ENCODE measurements at places on chromosomes 13 and 19.

DNA sequence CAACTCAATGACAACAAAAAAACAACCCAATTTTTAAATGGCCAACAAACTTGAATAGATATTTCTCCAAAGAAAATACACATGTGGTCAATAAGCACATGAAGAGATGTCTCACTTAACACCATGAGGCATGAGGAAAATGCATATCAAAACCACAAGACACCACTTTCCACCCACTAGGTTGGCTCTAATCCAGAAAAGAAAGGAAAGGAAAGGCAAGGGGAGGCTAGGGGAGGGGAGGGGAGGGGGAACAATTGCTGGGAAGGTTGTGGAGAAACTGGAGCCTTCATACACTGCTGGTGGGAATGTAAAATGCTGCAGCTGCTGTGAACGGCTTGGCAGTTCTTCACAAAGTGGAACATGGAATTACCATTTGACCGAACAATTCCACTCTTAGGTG lies 854.3 kb downstream of the UQCRFS1 start:
- no peaks in the 10 kb centered on the region for H3K36me3 ChIP-seq
- no peak overlapping the region for H3K4me3 ChIP-seq
- no peak for DNase-seq

GRCh38 chr13:66821551-66821950 lies 408.6 kb downstream of the PCDH9 start:
- H3K4me1 ChIP-seq, result no peaks in the 10 kb centered on the region
- H3K27me3 ChIP-seq, result no peaks in the 10 kb centered on the region
- H3K4me3 ChIP-seq, result no peak overlapping the region

DNA sequence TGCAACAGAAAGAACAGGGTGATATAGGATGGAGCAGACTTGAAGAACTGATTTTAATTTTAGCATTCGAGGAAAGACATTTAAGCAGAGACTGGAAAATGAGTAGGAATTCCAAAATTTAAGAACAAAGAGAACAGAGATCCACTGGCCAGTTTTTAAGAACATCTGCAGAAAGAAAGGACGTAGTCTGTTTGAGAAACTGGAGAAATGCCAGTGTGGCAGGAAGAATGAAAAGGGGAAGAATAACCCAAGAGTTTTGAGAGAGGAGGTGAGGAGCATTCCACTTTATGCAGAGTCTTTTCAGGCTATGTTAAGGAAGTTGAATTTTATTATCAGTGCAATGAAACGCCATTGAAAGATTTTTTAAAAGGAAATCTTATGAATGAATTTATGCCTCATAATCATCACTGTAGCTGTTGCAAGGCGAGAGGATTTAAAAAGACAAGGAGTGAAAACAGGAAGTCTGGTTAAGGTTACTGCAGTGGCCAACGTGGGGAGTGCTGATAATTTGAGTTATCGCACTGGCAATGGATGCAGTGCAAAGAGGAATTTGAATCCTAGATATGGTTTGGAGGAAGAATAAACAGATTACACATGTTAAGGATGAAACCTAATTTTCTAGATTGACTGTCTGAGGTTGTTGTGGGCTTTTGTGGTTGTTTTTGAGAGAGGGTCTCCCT lies 253.8 kb downstream of the DACH1 start:
- no peak overlapping the region for H3K27ac ChIP-seq
- H3K36me3 ChIP-seq, result no peaks in the 10 kb centered on the region
- H3K27me3 ChIP-seq, result no peaks in the 10 kb centered on the region
- no peak overlapping the region for H3K4me3 ChIP-seq
- no peak for DNase-seq
- no peaks in the 10 kb centered on the region for H3K4me1 ChIP-seq

GRCh38 chr19:11044431-11044830 lies 44.8 kb upstream of the LDLR start:
- H3K27ac ChIP-seq, result peak overlapping the region; percentile 45
- peaks cover 16% of the 10 kb centered on the region for H3K36me3 ChIP-seq
- no peak for DNase-seq

DNA sequence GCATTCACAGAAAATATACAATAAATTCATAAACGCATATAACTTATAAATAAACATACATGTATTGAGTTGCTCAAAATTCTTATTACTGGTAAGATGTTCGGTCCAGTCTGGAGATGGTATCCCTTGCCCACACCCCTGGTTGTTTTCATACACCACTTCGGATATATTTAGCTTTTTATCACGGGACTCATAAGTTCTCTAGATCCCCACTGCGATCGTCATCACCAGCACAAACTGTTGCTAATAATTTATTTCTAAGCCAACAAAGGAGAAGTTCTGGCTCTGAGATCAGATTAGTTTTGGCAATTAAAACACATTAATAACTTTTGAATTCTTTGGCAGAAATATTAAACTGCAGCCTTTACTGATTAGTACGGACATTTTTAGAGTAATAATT lies 23.0 kb upstream of the SGCG start:
- H3K4me3 ChIP-seq, result no peak overlapping the region
- peaks cover 7% of the 10 kb centered on the region for H3K4me1 ChIP-seq
- peaks cover 24% of the 10 kb centered on the region for H3K27me3 ChIP-seq

DNA sequence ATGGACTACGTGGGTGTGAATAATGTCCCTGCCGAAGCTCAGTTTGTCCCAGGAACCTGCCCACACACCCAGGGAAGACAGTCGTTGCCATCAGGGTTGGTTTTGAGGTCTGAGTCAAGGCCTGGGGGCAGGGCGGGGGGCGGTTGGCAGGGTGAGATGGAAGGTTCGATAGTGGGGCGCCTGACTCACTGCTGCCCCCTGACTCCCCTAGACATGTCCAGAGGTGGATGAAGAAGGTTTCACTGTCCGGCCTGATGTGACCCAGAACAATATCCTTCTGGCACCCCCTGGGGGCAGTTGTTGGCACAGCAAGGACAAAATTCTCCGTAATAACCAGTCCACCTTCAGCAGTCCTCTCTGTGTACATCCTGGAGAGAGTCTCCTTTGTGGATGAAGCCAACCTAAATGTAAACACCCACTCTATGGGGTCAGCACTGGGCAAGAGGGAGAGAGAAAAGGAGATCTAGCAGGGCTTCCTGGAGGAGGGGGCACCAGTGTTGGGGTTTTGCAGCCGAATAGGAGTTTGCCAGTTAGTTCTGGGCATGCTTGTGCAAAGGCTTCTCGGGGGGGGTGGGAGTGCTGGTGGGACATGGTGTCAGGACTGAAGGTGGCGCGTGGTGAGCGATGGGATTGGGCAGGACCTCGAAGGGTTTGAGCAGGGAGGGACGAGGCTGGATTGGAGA lies 19.6 kb upstream of the B3GNT3 start:
- no peak overlapping the region for H3K4me3 ChIP-seq
- no peaks in the 10 kb centered on the region for H3K27me3 ChIP-seq
- H3K36me3 ChIP-seq, result peaks cover 18% of the 10 kb centered on the region
- peak; percentile 59 for DNase-seq
- no peak overlapping the region for H3K27ac ChIP-seq
- peaks cover 7% of the 10 kb centered on the region for H3K4me1 ChIP-seq

DNA sequence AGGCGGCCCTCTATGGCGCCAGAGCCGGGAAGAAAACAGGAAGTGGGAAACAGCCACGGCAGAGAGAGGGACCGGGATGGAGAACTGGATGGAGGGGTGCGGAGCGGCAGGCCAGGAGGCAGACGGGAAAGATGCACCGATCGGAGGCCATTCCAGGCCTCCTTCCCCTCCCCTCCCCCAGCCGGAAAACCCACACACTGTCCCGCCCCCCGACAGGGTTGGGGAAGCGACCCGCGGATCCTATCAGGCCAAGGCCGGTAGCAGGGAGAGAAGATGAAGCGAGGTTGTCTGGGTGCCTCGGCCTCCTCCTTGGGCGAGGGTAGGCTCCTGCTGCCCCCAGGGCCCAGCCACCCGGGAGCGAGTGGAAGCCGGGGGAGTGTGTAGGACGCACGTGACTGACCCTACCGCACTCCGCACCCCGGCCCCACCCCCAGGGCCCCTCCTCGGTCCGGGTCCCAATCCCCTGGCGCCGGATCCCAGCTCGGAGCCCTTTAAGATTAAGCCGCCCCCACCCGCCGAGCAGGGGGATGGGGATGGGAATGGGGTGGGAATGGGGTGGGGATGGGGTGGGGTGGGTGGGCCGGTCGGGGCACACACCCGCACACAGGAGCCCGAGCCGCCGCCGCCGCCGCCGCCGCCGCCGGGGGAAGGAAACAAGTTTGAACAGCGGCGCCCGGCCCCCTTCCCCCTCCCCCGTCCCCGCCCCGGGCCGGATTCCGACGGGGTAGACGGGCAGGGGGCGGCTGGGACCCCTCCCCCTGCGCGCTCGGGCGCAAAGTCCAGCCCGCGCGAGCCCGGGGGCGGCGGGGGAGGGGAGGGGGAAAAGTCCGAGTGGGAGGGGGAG lies 1.5 kb downstream of the ERF start:
- H3K4me3 ChIP-seq, result peak overlapping the region; percentile 91
- H3K27ac ChIP-seq, result peak overlapping the region; percentile 91
- peak; percentile 79 for DNase-seq
- no peaks in the 10 kb centered on the region for H3K36me3 ChIP-seq
- peaks cover 31% of the 10 kb centered on the region for H3K4me1 ChIP-seq

GRCh38 chr13:32019612-32020233 lies 11.9 kb upstream of the FRY start:
- no peaks in the 10 kb centered on the region for H3K4me1 ChIP-seq
- H3K27ac ChIP-seq, result no peak overlapping the region
- DNase-seq, result no peak
- H3K36me3 ChIP-seq, result no peaks in the 10 kb centered on the region
- H3K27me3 ChIP-seq, result peaks cover 3% of the 10 kb centered on the region

GRCh38 chr13:35990196-35990595 lies 141.0 kb downstream of the DCLK1 start:
- no peaks in the 10 kb centered on the region for H3K27me3 ChIP-seq
- DNase-seq, result no peak
- H3K36me3 ChIP-seq, result no peaks in the 10 kb centered on the region
- no peak overlapping the region for H3K27ac ChIP-seq

GRCh38 chr13:59771272-59771671 lies 392.5 kb downstream of the DIAPH3 start:
- H3K4me3 ChIP-seq, result no peak overlapping the region
- no peak overlapping the region for H3K27ac ChIP-seq
- no peak for DNase-seq
- H3K36me3 ChIP-seq, result peaks cover 5% of the 10 kb centered on the region
- H3K4me1 ChIP-seq, result no peaks in the 10 kb centered on the region

DNA sequence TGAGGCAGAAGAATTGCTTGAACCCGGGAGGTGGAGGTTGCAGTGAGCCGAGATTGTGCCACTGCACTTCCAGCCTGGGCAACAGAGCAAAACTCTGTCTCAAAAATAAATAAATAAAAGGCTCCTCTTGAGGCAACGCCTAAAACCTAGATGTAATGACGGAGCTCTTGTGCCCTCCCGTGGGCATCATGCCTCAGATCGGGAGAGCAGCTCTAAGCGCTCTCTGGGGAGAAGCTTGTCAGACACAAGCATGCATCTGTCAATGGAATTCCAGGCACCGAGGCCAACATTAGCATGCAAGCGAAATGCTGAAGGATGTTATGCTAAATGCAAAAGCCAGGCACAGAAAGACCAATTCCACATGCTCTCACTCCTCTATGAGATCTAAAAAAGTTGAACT lies 45.6 kb upstream of the MRI1 start:
- no peak overlapping the region for H3K27ac ChIP-seq
- H3K4me1 ChIP-seq, result no peaks in the 10 kb centered on the region
- H3K36me3 ChIP-seq, result no peaks in the 10 kb centered on the region
- DNase-seq, result no peak
- H3K27me3 ChIP-seq, result peaks cover 15% of the 10 kb centered on the region
- no peak overlapping the region for H3K4me3 ChIP-seq

DNA sequence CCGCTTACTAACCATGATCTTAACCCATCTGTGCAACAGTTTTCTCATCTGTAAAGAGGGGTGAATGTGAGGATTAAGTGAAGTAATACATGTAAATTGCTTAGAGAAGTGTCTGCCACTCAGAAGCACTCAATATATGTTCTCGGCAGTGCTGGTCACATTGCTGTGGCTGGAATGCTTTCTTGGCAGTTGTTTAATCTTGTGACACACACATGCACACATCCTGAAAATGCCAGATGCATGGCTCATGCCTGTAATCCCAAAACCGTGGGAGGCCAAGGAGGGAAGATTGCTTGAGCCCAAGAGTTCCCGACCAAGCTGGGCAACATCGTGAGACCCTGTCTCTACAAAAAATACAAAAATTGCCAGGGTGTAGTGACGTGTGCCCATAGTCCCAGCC lies 4.9 kb upstream of the DMKN start:
- H3K27ac ChIP-seq, result no peak overlapping the region
- no peak overlapping the region for H3K4me3 ChIP-seq
- H3K36me3 ChIP-seq, result no peaks in the 10 kb centered on the region
- no peak for DNase-seq
- no peaks in the 10 kb centered on the region for H3K4me1 ChIP-seq
- H3K27me3 ChIP-seq, result no peaks in the 10 kb centered on the region

DNA sequence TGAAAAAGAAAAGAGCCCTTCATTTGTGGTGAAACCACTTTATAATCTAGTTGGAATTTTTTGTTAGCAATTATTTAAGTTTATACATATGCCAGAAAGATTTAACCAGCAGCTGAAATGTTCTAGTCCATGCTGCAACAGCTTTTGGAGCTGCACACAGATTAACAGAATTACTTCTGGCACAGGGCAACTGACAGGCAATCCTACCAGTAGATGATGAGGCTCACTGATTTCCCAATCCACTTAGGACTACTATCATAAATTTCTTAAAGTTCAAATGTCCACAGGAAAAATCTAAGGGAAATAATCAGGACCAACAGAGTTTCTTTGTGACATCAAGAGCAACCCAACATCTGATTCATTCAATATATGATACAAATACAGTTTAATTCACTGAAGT lies 78.8 kb downstream of the CRYL1 start:
- no peaks in the 10 kb centered on the region for H3K27me3 ChIP-seq
- no peak for DNase-seq
- no peak overlapping the region for H3K4me3 ChIP-seq

- H3K27ac ChIP-seq, result no peak overlapping the region
- peaks cover 7% of the 10 kb centered on the region for H3K4me1 ChIP-seq
- H3K27me3 ChIP-seq, result peaks cover 7% of the 10 kb centered on the region
- no peak for DNase-seq
- no peak overlapping the region for H3K4me3 ChIP-seq
Observed at GRCh38 chr13:75224053-75224742, 257.8 kb downstream of the TBC1D4 start.

- H3K4me3 ChIP-seq, result no peak overlapping the region
- peaks cover 24% of the 10 kb centered on the region for H3K27me3 ChIP-seq
- no peaks in the 10 kb centered on the region for H3K4me1 ChIP-seq
- H3K27ac ChIP-seq, result no peak overlapping the region
Observed at GRCh38 chr13:95624020-95624419, 20.5 kb downstream of the DZIP1 start.

- H3K36me3 ChIP-seq, result no peaks in the 10 kb centered on the region
- H3K4me3 ChIP-seq, result no peak overlapping the region
- H3K4me1 ChIP-seq, result no peaks in the 10 kb centered on the region
- H3K27me3 ChIP-seq, result peaks cover 4% of the 10 kb centered on the region
- DNase-seq, result no peak
Observed at GRCh38 chr13:43555667-43556066, 231.1 kb downstream of the ENOX1 start.
